ENCODE measurements at places on chromosomes 6 and 20.
A peak's percentile ranks its signal among the peaks of the same experiment; 100 is the strongest.

- no peak for DNase-seq
Measured at GRCh38 chr6:70849348-70850069, 107.4 kb downstream of the B3GAT2 start.

- no peak for DNase-seq
Measured at GRCh38 chr6:4506792-4507191, 269.4 kb upstream of the CDYL start.

GRCh38 chr6:169070506-169071176 lies 183.0 kb downstream of the THBS2 start:
- DNase-seq, result no peak

DNA sequence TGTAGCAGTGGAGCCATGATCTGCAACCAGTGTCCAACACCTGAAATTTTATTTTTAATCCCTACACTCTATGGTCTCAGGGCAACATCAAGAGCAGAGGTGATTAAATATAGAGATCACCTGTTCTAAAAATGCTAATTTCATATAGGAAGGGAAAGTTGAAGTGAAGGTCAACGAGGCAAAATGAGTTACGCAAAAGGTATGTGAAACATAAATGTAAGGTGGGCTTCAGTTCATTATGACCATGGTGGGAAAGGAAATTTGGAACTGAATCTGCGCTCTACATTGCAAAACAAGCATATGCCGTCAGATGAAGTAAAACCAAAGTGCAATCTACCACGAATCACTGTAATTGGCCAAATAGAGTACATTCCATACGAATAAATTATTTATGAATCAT lies 35.2 kb upstream of the STMND1 start:
- DNase-seq, result peak; percentile 2

DNA sequence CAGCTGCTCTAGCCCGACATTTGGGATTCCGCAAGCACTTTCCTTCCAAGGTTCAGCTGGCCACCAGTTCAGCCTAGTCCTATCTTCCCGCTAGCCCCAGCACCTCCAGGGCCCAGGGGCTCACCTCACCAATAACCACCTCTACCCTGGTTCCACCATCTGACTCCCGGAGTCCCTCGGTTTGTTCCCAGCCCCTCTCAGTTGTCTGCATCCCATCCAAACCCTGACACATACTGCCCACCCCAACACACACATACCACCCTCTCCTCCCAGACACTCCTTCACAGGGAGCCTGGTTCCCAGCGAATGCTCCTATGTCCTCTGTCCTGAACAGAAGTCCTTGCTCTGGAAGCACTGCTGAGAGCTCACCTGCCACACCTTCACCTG lies 418 bp downstream of the TNXB start:
- DNase-seq, result no peak

DNA sequence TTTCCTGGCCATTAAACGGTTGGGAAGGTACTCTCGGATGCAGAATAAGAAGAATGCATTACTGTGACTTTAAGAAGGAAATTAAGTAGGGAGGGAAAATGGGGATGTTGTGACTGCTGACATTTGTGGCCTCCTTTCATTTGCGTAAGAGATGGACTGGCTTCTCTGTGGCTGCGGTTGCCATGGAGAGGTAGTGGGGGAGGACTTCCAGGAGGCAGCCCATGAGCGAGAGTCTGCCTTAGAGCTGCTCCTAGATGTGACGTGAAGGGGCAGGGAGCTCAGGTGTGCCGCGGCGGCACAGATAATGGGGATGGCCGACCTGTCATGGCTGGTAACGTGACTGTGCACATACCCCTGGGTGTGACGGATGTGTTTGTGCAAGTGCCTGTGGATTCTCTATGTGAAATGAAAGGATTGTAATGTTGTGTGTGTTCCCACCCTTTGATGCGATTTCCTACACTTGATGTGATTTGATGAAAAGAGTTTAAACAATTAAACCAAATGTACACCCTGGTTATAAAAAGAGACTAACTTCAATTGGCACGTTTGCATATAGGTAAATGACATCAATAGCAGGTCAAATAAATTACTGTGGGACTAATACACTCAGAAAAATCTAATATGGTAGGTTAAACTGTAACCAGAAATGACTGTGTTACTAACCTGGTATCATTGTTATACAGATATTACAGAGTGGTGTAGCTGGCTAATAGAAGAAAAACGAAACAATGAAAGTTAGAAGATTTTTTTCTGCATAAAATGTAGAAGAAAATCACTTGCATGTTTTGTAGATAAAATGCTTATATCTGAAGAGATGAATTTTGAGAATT lies 48.9 kb downstream of the HIVEP1 start:
- peak; percentile 96 for DNase-seq

DNA sequence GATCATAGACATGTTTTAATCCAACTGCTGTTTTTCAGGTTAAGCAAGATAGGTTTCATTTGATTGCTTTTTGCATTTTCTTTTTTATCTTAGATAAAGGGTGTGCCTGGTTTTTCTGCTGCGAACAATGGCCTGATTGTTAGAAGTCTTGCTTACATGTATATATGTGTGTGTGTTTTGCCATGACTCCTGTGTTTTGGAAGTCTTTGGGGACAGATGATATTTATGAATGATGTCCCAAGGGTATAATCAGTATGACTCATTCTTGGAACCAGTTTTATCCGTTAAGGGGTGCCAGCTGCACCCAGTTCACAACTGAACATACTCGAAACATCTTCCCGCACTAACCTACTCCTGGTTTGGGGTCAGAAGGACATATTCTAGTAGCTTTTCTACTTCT lies 230.1 kb upstream of the SUPT3H start:
- DNase-seq, result no peak

DNA sequence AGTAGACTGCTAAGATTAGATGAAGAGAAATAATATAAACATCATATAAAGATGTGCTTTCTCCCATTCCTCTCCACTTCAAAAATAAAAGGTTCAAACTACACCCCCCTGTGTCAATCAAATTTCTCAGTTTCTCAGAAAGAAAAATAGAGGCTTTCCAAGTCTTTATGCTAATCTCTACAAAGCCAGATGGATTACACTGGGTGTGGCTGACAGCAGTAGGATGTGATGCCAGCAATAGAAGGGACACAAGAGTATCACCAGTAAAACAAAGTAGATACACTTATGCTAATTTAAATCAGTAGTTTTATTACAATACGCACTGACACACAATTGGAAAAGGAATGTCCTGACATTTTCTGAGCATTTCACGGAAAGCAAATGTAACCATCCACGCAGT lies 353.4 kb downstream of the RNGTT start:
- DNase-seq, result no peak

GRCh38 chr6:167306401-167306998 lies 15.4 kb downstream of the UNC93A start:
- no peak for DNase-seq

GRCh38 chr20:56249956-56250355 lies 1.4 kb downstream of the MC3R start:
- no peak for DNase-seq

DNA sequence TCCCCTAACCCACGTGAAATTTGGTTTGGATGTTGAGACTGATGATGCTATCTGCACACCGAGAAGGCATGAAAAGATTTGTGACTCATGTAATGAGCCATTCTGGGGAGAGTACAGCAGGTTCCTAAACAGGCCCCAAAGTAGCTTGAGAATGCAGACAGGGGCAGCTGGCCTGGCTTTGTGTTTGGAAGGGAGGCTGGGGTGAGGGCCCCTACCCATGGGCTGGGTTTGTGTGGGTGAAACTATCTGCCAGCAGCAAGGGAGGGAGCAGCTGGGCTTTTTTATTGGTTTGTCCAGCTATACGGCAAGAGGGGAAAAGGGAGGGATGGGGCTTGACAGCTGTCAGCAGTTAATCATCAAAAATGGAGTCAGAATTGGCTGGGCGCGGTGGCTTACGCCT lies 87.0 kb upstream of the RNF24 start:
- no peak for DNase-seq

DNA sequence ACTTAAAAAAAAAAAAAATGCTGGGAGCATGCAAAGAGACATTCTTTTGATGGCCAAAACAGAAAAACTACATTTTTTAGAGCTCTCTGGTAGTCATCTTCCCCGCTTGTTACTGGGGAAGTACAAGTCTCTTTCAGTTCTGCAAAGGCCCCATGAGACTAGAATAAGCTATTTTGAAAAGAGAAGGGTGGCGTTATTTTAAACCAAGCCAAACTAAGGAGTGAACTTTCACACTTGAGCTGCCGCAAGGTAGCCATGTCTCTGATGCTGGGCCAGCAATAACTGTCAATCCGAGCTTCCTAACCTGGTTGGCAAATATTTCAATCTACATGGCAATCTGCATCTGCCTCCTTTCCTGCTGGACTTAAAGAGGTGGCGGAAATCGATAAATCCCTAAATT lies 96.7 kb downstream of the L3MBTL3 start:
- DNase-seq, result peak; percentile 83

DNA sequence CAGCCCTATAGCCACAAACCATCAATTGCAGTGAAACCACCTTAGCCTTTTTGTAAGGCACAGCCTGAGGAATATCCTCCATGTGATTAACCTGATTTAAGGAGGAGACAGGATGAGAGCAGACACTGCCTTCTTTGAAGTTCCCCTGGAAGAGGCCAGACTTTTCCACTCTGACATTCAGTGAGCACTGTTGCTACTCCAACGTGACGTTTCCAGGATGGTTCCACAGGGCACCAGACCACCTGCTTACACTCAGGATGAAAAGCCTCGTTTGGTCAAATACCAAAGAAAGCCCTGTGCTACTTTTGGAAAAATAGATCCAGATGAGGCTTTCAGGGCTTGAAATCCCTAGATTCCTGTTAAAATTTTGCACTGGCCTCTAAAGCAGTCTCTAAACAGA lies 1102.1 kb upstream of the FLRT3 start:
- DNase-seq, result no peak

- DNase-seq, result peak; percentile 88
Measured at GRCh38 chr6:111724505-111724904, 118.8 kb upstream of the TRAF3IP2 start.

DNA sequence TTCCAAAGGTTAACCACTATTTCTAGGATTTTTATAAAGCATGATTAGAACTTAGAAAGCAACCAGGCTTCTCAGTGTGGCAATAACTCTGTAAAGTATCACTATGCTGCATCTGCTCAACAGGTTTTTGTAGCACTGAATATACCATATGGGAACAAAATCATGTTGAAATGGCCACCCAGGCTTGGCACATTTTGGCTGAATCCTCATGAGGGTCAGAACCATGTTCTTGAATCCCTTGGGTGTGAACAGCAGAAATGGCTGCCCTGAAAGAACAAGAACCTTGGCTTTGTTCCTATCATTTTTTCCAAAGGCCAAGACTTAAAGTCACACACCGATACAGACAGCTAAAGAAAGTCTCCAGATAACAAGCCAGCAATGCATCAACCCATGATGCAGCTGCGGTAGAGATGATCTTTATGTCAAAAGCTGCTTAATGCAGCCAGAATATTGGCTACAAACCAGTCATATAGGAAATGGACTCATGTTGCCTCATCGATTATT lies 283.0 kb upstream of the NOX3 start:
- DNase-seq, result no peak

DNA sequence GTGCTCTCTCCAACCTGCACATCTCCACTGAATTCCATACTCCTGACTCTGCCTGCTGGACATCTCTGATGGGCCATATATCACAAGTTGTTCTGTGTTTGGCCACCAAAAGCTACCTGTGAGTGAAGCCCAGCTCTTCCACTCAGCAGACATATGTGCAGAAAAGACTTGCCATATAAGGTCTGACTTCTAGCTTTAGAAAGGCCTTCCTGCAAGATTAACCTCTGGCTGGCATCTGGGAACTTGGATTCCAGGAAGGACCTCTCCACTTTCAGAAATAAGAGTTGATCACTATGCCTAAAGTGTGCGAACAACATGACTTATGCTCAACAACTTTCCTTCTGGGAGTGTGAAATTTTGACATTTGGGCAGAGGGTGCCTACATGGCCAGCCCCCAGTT lies 113.7 kb downstream of the TNFAIP3 start:
- DNase-seq, result no peak

GRCh38 chr20:51272401-51272800 lies 249.5 kb upstream of the KCNG1 start:
- DNase-seq, result no peak

- DNase-seq, result peak; percentile 36
Measured at GRCh38 chr20:51631011-51631950, 88.8 kb upstream of the NFATC2 start.

- no peak for DNase-seq
Measured at GRCh38 chr6:53544217-53544469, 758 bp downstream of the GCLC start.

DNA sequence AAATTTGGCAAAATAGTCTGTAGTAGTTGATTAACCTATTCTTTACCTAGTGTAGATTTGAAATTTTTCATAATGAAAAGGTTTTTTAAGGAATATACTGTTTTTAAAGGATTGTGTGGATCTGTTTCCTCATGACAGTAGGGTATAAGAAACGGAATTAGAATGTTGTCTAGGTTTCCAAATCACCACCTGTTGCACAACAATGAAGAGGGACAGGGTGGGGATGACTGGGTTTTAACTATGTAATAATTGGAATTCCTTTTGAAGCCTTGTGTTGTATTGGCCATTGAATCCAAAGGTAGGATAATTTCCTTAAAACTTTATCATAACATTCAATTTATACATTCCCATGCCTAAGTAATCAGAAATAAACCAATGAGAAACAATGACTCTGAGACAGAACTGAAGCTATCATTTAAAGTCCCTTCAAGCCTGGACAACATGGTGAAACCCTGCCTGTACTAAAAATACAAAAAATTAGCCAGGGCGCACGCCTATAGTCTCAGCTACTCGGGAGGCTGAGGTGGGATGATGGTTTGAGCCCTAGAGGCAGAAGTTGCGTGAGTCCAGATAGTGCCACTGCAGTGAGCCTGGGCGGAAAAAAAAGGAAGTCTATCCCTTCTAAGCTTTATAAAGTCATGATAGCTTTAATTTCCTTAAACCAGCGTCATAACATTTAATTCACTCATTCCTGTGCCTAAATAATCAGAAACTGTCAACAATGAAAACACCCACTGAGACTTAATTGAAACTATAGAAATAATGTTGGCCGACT lies 18.3 kb upstream of the SLC17A5 start:
- no peak for DNase-seq

GRCh38 chr20:52864916-52865605 lies 107.1 kb upstream of the TSHZ2 start:
- no peak for DNase-seq

GRCh38 chr6:98124171-98124570 lies 710.2 kb upstream of the POU3F2 start:
- no peak for DNase-seq

GRCh38 chr6:75563032-75563431 lies 38.6 kb upstream of the SENP6 start:
- DNase-seq, result peak; percentile 64
